Jurkat, Clone E6-1 (cell line): ENCODE measurements at places on chromosomes 3 and 15.
A peak's percentile ranks its signal among the peaks of the same experiment; 100 is the strongest.

DNA sequence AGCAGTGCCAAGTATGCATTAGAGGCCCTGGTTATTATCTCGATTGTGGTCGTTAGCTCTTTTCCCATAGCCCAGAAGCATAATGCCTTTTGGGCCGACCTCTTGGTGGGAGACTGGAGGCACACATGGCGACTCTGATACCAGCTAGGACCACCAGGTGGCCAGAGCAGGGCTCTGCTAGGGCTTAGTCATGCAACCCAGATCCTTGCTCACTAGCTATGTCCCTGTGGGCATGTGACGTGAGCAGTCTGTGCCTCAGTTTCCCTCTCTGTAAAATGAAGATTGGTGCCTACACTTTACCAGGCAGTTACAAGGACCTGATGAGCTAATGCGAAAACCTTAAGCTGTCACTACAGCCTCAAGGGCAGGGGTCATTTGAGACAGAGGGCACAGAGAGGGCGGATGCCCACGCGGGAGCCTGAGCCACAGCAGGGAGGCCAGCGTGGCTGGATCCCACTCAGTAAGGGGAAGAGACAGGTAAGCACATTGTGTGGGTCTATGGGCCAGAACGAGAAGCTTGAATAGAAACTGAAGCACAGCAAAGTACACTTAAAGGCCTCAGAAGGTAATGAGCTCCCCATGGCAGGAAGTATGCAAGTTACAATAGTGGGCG lies 8.8 kb downstream of the KLF15 start:
- DNase-seq, result peak; percentile 7

DNA sequence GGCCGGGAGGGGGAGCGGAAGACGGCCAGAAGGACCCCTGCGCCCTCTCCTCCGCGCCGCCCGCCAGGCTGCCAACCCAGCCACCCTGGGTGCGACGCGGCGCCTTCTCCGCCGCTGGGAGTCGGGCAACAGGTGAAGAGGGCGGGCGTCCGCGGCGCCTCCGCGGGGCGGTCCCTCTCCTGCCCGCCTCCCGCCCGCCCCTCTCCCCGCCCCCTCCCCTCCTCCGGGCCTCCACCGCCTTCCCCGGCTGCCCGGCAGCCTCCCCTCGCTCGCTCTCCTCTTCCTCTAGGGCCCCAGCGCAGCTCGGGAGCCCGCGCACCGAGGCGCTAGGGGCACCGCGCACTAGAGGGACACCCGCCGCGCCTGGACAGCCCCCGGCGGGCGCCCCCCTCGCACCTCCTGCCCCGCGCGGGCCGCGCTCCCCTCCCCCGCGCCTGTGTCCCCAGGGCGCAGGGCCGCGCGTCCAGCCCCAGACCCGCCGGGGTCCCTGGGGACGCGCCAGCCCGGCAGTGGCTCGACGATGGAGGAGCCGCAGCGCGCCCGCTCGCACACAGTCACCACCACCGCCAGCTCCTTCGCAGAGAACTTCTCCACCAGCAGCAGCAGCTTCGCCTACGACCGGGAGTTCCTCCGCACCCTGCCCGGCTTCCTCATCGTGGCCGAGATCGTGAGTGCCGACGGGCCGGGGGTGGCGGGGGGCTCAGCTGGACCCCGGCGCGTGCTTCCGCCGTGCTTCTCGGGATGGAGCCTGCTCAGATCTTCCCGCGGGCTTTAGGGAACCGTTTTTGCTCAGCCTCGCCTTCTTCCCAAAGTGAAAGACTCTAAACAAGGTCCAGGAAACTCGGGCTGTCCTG lies at the start of gene CMTM8:
Gene CMTM8, plus strand, starts transcription at position 228 of the 854 bp plus-strand sequence. Its CDS starts 293 bp downstream, at position 521.
- peak; percentile 46 for DNase-seq

- DNase-seq, result no peak
These were observed 129.6 kb downstream of the FMN1 start for GRCh38 chr15:33064878-33065277.

GRCh38 chr3:39000008-39000450 lies 51.7 kb downstream of the SCN11A start:
- DNase-seq, result peak; percentile 77

GRCh38 chr15:62649793-62650420 lies 392.6 kb upstream of the TPM1 start:
- no peak for DNase-seq

- peak; percentile 35 for DNase-seq
These were observed 14.7 kb downstream of the IDH2 start for GRCh38 chr15:90087454-90088154.

DNA sequence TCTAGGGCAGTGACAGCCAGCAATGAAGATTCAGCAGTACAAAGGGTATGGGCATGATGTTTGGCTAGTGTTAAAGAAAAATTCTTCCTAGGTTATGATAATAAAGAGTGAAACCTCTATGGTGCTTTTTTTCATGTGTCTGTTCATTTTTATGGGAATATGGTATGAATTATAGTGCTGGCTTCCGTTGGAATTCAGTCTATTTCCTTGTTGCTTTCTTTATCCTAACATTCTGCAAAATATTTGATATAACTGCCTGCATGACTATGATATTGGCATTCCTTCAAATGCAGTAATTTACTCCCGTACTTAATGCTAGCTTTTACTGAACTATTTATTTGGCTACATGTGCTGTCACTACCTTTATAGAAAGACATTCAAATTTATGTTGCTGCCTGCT lies 57.6 kb upstream of the ATP11B start:
- no peak for DNase-seq

- DNase-seq, result no peak
These were observed 25.5 kb upstream of the SKOR1 start for GRCh38 chr15:67799801-67800205.

DNA sequence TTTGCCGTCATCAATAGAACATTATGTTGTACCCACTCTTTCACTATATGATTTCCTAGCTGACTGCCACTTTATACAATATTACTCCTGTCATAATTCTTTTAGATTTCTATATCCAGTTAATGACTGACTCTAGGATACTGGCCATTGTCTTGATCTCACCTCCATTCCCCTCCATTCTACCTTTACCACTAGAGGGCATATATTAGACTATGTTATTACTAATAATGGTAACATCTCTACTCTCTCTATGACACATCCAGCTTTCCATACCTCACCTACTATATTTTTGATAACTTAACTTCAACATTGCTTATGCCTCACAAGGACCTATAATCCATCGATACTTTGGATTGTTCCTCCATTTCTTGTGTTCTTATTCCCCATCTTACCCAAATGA lies 31.4 kb upstream of the POU1F1 start:
- DNase-seq, result no peak

DNA sequence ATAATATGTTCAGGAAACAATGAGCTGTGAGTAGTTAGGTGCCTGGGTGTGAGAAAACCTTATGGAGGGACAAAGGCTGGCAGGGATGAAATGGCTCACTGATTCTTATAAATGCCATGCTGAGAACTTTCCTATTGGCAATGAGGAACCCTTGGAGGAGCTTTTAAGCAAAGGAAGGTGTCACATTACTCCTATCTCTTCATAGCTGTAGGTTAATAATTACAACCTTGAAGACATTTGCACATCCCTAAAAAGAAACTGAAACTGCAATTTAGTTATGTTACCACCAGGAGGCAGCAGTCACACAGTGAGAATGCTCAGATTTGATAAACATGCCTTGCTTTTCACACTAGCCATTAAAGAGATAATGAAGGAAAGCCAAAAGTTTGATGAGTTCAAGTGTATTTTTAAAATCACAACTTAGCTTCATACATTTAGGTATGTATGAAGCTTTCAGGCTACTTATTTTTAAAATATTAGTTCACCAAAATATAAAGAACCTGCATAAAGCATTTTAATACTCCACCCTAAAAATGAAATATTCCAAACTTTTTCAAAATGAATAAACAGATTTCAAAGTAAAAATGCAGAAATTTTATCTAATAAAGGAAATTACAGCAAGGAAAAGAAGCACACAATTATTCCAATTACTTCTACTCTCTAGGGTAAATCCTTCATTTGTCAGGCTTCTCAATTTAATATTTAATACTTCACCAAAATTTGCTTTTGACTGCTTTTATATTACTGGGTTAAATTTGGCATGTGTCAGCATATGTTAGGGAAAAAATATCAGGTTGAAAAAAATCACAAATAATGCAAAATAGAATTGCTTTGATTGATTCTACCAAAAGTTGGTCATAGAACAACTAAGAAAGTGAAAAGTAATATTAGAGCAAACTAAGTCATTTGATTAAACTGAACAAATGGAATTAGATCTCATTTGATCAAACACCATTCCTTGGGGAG lies 136.9 kb upstream of the SLC2A2 start:
- DNase-seq, result no peak

DNA sequence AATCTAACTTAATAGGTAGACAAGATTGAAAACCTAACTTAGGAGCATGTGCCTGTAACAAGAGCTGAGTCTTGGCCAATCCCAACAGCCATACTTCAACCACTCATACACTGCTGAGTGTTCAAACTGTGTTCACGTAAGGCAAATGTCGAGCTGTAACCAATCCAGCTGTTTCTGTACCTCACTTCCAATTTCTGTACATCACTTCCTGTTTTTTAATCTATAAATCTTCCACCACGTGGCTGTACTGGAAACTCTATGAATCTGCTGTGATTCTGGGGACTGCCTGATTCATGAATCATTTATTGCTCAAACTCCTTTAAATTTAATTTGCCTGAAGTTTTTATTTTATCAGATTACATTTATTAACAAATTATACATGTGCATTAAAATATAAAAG lies 44.6 kb upstream of the NEDD4 start:
- no peak for DNase-seq

- DNase-seq, result no peak
These were observed 29.0 kb upstream of the TBC1D21 start for GRCh38 chr15:73844356-73844755.

DNA sequence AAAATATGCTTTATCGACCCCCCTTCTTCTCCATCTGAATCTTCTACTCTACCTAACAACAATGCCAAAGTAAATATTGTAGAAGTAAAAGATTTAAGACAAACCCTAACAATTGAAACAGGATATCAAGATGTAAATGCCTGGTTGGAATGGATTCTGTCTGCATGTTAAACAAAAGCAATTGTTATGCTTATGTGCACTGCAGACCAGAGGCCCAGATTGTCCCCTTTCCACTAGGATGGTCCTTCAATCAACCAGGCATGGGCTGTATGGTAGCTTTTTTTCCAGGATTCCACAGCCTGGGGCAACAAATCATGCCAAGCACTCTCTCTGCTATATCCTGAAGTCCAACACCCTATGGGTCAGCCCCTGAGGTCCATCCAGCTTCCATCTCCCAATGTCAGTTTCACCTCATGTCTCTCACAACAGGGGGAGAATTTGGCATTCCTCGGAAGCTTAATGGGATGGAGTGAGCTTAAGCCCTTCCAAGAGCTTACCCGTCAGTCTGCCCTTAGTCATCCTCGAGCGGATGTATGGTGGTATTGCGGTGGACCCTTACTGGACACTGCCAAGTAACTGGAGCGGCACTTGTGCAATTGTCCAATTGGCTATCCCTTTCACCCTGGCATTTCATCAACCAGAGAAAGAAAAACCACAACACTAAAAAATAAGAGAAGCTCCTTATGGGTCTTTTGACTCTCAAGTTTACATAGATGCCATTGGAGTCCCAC lies 36.2 kb downstream of the ZNF589 start:
- no peak for DNase-seq

- DNase-seq, result no peak
These were observed 25.0 kb upstream of the KY start for GRCh38 chr3:134675726-134676256.

GRCh38 chr15:101101676-101102075 lies 150.2 kb downstream of the CHSY1 start:
- DNase-seq, result no peak

- DNase-seq, result no peak
These were observed 226.7 kb downstream of the TAFA4 start for GRCh38 chr3:68705695-68706094.

- DNase-seq, result peak; percentile 28
These were observed 34.9 kb upstream of the MEIS2 start for GRCh38 chr15:37135225-37135624.

DNA sequence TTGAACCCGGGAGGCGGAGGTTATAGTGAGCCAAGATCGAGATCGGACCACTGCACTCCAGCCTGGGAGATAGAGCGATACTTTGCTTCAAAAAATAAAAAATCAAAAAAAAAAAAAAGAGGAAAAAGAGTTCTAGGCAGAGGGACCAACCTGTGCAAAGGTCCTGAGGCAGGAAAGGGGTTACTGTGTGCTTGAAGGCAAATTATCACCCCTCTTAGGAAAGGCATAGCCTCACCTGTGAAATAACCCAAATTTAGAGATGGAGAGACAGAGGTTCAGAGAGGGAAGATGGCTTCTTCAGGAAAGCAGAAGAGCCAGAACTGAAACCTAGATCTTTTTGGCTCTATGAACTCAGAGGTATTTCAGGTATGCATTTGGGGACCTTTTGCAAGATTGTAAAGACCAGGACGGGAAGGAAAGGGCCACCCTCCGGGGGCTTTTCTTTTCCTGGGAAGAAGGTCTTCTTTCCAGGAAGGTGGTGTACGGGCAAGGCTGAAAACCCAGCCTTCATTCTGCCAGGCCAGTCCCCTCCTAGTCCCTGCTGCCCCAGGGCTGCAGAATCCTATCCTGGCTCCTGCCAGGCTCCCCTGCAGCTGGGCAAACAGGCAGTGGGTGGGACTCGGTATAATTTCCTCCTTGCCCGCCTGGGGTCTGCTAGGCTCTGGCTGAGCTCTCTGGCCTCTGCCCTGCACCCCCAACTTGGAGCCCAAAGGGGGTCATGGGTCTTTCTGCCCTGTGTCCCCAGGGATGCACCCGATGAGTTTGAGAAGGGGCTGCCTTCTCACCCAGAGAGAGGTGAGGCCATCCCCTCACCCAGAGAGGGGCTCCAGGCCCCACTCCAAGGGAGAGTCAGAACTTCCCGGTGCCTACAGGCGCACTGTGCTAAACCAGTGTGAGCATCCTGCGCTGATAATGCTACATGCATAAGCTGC lies 14.4 kb upstream of the CSK start:
- DNase-seq, result no peak

DNA sequence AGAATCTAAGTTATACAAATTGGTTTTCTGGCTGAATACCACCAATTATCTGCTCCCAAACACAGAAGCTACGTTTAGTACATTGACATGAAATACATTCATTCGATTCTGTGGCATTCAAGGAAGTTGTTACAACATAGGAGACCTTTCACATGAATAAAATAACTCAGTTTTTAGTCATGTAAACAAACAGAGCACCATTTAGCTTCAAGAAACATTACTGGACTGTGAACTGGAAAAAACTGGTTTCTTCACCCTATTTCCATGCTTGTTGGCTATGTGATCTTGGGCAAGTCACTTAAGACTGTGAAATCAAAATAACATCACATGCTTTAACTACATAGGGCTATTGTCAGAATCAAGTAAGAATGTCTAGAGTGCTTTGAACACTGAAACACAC lies 46.2 kb downstream of the NRG4 start:
- no peak for DNase-seq

GRCh38 chr15:33968224-33968623 lies at the start of gene CHRM5:
Gene CHRM5, plus strand, starts transcription at chr15:33968497. Its CDS starts 94,221 bp downstream, at chr15:34062718.
- no peak for DNase-seq
